ENCODE measurements at places on chromosomes 13 and 19.

DNA sequence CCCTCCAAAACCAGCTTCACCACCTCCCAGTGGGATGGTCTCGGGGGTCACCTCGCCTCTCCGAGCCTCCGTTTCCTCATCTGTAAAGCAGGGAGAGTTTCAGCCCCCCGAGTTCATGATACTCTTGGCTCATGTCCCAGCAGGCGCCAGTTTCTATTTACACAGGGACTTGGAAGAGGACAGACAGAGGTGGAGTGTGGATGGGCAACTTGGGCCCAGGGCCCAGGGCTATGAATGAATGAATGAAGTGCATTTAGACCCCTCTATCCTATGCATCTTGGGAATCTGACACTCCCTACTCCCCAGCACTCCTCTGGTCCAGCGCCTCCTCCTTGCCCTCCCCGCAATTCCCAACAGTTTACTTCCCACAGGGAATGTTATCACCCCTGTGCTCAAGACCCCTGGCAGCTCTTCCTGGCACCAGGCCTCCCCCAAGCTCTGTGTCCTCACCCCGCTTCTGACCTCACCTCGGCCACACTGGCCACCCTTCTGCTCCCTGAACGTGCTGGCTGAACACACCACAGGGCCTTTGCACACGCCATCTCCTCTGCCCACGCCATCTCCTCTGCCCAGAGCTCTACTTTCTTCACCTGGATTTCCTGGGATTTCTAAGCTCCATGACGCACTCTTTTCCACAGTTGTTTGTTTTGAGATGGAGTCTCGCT is 4.9 kb upstream of the C2CD4C start:
- DNase-seq = no peak

DNA sequence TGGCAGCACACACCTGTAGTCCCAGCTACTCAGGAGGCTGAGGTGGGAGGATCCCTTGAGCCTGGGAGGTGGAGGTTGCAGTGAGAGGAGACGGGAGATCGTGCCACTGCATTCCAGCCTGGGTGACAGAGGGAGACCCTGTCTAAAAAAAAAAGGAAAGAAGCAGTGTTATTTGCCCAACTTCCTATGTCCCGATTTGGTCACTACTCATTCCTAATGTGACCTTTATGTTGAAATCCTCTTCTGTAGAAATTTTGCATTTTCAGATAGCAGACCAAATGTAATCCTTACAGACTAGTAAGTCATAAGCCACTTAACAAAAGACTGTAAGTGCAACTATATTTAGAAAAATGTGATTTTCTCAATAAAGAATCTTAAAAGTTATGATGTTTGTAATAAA is 18.2 kb upstream of the STK24 start:
- DNase-seq = no peak

GRCh38 chr19:51586103-51586728 is 15.1 kb downstream of the ZNF175 start:
- no peak for DNase-seq

GRCh38 chr13:35804901-35805300 is 326.3 kb downstream of the DCLK1 start:
- no peak for DNase-seq

DNA sequence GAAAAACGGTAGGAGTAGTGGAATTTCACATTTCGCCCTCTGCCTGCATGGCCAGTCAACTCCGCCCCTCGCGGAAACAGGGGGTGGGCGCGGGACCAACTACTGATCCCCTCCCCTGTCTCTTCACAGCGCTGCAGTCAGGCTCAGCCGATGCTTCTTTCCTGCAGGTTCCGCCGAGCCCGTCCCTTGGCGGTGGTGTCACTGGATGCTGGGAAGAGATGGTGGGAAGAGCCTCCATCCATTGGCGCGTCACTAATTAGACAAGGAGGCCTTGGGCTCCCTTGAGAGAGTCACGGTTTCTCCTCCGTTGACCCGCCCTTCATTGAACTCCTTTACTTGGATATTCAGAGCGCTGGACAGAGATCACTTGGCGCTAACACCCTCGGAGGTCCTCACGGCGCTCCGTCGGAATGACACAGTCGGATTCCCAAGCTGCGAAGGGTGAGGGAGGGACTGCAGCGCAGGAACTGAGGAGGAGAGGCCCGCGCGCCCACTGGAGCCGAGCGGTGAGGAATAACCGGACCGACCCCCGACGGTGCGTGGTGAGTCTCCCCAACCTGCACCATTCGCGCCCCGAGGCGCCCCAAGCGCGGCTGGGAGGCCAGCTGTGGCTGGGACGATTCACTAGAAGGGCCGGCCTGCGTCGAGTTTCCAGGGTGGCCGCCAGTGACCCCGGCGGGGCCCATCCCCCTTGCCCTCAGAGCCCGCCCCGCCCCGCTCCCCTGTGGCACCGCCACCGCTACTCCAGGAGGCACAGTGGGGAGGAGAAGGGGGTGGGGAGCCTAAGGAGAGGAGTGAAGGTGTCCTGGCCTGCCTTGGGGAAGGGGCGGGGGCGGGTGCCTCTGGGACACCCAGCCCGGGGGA is 11.2 kb upstream of the CEACAM21 start:
- no peak for DNase-seq

GRCh38 chr19:39483141-39483540 is 2.5 kb downstream of the TIMM50 start:
- no peak for DNase-seq

DNA sequence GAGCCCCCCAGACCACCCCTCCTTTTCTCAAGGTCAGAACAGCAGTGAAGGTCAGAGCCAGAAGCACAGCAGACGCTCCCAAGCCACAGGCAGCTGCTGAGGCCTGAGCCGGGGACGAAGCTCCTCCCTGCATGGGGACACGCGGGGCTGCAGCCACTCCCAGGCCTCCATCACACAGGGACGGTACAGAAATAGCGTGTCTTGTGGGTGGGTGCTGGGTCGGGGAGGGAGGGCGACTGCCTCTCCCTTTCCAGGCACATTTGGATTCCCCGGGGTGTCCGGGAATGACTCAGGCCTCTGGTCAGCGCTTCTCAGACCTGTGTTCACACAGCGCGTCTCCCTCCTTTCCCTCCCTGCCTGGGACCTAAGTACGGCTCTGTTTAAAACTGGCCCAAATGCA is 33.2 kb downstream of the RASA3 start:
- no peak for DNase-seq

DNA sequence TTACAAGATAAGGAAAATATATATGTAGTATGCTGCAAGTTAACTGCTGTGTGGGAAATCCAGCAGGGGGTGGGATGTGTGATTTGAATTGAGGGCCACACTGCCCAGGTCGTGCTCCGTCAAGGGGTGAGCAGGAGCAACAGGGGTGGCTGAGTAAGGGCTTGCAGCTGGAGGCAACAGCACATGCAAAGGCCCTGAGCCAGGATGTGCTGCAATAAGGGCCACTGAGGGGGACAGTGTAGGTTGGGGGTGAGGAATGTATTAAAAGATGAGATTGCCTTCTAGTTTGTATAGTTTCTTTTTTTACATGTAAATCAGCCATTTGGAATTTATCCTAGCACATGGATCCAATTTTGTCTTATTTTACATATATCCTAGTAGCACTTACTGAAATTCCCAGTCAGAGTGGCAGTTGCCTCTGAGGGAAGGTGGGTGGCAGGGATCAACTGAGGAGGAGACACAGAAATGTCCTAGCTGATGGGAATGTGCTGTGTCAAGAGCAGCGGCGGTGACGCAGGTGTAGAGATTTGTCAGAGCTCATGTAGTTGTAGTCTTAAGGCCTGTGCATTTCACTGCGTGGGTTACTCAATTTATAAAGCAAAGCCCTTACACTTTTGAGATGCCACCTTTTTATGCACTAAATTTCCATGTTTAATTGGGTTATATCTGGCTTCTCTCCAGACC is 5.4 kb upstream of the RBM42 start:
- no peak for DNase-seq

- DNase-seq = no peak
Observed at GRCh38 chr13:48629277-48629676, 24.5 kb upstream of the CYSLTR2 start.

- no peak for DNase-seq
Observed at GRCh38 chr13:71879129-71879535, 12.1 kb upstream of the DACH1 start.

GRCh38 chr19:56341948-56342347 is 27.3 kb upstream of the ZSCAN5A start:
- DNase-seq = no peak

GRCh38 chr13:99265821-99266426 is 7.7 kb upstream of the GPR18 start:
- DNase-seq = no peak

- DNase-seq = no peak
Observed at GRCh38 chr13:89571676-89572075, 1775.8 kb upstream of the MIR17HG start.

DNA sequence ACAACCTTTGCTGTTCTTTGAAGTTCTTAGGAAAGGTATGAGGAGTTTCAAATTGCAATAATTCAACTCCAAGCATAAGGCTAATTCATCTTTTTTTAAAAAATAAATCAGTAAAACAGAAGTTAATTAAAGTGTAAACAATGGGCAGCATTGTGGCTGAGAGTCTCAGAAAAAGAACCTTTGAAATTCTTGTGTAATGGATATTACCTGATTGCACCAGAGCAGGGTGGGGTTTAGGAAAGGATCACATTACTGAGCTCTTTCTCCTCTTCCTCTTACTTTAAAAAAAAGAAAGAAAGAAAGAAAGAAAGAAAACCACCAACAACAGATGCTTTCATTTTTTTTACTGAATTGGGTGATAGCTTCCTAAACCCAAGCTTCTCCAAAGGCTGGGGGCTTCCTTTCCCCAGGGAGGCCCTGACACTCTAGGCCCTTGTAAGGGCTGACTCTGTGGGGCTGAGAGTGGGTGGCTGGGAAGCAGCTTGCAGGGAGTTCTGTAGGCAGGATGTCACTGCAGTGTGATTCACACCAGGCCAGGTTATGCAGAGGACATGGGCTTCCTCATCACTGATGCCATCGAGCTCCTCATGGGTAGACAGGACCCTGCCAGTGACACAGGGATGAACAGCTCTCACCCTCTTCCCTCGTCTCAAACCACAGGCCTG is 564.5 kb downstream of the FGF9 start:
- no peak for DNase-seq

- DNase-seq = no peak
Observed at GRCh38 chr13:36673838-36674326, at the start of gene SERTM1. Gene SERTM1, plus strand, starts transcription at chr13:36674020. Its CDS starts 21,059 bp downstream, at chr13:36695079.

GRCh38 chr13:29427937-29428309 is 167.6 kb downstream of the SLC7A1 start:
- DNase-seq = no peak

DNA sequence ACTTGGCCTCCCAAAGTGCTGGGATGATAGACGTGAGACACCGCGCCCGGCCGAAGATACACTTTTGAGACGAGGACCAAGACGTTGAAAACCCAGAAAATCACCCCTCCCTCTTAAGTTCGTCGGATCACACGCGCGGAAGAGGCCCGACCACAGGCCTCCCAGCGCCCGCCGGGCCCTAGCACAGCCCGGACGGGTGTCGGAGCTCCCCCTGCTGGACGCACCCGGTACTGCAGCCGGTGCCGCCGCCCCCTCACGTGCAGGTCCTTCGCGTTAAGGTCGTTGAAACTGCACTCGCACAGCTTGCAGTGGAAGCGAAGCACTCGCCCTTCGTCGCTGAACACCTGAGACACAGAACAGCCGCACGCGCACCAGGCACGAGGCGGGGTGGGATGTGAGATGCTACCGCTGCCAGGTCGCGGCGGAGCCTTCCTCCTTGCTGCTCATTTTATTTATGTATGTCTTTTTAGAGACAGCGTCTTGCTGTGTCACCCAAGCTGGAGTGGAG is 35.7 kb upstream of the MATK start:
- DNase-seq = peak; percentile 83

DNA sequence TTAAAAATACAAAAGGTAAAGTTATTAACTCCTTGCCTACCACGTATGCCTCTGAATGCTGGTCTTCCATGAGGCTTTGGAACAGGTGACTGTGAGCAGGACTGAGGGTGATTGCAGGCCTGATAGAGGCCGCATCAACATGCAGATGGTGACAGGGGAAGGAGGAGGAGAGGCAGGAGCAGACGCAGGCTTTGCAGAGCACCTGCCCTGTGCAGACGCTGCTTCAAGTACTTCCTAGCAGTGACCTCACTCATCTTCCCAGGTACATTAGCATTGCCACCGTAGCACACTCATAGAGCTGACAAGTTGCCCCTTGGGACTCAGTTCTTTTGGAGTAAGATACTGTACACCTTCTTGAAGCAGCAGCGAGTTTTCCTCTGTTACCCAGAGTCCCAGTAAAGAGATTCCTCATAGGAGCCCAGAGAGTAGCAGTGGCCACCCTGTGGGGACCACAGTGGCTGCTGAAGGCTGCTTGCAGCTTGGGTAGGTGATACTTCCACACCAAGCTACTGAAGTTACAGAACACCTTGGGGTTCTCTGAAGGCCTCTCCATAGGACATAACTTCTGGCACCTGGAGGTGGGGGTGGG is 56.0 kb downstream of the ZNF536 start:
- DNase-seq = no peak

- no peak for DNase-seq
Observed at GRCh38 chr19:10768936-10769335, 51.1 kb downstream of the DNM2 start.

GRCh38 chr13:29480893-29481525 is 114.5 kb downstream of the SLC7A1 start:
- no peak for DNase-seq

GRCh38 chr19:45553464-45553863 is 31.1 kb downstream of the OPA3 start:
- no peak for DNase-seq

DNA sequence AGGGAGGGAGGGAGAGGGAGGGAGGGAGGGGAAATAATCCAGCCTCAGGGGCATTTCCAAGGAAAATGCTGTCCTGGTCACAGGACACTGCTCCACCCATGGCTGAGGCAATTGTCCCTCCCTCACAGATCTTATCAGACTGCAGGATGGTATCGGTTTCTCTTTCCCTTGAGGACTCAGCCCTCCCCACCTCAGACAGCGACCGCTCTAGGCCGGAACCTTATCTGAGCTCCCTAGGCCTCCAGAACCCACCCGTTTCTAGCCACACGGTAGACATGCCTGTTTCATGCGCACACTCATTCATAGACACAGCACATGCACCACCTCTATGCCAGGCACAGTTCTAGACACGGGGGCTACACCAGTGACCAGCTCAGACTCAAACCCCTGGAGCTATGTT is 10.0 kb upstream of the IZUMO2 start:
- no peak for DNase-seq

DNA sequence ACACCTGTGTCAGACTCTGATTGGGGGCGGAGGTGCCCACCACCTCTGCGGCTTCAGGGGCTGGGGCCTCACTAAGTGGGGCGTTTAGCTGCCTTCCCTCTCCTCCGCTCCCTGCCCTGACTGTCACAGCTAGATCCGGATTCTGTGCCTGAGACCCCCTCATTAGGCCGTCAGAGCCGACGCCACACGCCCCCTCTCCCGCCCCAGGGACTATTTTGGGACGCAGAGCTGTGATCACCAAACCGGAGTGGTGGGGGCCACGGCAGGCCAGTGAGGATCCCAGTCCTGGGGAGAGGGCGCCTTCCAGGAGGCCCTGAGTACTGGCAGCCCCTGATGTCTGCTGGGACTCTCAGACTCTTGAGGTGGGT is 762 bp downstream of the KANK3 start:
- no peak for DNase-seq

All from activated B cell treated with CpG ODN at 0.5 μM for 24 hours (primary cell).